ENCODE measurements at places on chromosomes 3 and 15.

GRCh38 chr3:101828276-101828675 is 21.0 kb upstream of the NFKBIZ start:
- DNase-seq = no peak

DNA sequence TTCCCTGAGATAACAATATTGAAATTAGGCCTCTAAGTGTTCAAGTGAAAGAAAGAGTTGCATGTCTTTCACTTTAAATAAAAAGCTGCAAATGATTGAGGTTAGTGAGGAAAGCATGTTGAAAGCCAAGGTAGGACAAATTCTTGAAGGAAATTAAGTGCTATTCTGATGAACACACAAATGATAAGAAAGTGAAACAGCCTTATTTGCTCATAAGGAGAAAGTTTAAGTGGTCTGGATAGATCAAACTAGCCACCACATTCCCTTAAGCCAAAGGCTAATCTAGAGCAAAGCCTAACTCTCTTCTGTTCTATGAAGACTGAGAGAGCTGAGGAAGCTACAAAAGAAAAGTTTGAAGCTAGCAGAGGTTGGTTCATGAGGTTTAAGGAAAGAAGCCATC is 36.1 kb downstream of the CRTC3 start:
- DNase-seq = no peak

DNA sequence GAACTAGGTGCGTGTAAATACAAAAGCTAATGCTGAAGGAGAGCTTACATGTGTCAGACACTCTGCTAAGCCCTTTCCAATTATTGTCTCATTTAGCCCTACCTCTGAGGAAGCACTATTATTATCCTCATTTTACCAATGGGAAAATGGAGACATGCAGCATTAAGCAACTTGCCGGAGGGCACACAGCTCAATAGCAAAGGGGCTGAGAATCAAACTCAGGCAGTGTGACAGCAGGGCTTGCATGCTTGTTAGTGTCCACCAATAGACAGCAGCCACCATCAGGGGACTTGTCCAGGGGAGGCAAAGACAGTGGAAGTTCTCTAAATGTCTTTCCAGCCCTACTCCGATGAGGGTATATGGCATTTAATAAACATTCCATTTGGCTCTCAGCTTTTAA is 548.6 kb downstream of the MAGI1 start:
- no peak for DNase-seq

DNA sequence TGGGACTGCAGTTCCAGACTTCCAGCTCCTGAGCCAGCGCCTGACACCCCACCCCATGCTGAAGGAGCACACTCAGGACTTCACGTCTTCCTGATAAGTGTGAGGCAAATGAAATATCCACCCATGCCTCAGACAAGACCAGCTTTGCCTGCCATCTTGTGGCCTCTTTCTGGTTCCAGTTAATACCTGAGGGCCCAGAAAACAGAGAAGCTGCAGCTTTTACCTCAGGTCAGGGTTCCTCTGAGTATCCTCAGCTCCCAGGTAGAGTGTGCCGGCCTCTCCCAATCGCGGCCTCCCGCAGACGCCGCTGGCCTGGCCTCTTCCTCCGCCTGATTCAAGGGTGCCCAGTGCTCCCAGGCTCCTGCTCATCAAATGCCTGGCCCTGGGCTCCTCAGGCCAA is 5.1 kb upstream of the KLHL6 start:
- DNase-seq = no peak

DNA sequence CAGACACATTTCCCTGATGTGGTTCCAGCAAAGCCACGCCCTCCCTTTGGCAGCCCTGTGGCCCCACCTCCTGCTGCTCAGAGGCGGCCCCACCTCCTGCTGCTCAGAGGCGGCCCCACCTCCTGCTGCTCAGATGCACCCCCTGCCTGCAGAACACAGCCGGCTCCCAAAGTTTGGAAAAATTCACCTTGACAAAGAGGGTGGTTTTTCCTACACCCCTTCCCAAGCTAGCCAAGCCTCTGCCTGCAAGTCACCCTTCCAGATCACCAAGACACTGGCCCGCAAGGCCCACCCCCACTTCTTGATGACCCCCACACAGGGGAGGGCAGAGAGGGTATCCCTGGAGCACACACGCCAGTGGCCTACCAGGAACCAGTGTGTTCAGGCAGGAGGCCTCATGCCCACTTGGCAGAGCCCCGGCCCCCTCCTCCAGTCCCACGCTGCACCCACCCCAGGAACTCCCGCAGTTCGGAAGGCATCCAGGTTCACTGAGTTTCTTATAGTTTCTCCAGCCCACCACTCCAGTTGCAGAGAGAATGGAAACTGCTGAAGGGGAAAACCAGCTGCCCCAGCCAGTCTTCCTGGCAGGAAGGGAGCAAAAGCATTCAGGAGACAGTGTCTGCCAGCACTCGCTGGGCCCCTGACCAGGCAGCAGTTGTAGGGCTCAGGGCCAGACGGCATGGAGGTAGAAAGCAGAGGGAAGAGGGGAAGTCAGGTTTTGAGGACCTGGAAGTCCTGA is 2.3 kb upstream of the HAPLN3 start:
- peak; percentile 84 for DNase-seq

All from activated CD4-positive, alpha-beta T cell treated with anti-CD3 and anti-CD28 coated beads, Interleukin-2, amount 50 U/mL, for 48 hours (primary cell).